Stimulated activated naive CD8-positive, alpha-beta T cell treated with anti-CD3 and anti-CD28 coated beads, Interleukin-15, Interleukin-2, amounts not matched to agents 100 U/mL and 50 U/mL, for 24 hours (primary cell): ENCODE measurements at places on chromosomes 16 and 17.

DNA sequence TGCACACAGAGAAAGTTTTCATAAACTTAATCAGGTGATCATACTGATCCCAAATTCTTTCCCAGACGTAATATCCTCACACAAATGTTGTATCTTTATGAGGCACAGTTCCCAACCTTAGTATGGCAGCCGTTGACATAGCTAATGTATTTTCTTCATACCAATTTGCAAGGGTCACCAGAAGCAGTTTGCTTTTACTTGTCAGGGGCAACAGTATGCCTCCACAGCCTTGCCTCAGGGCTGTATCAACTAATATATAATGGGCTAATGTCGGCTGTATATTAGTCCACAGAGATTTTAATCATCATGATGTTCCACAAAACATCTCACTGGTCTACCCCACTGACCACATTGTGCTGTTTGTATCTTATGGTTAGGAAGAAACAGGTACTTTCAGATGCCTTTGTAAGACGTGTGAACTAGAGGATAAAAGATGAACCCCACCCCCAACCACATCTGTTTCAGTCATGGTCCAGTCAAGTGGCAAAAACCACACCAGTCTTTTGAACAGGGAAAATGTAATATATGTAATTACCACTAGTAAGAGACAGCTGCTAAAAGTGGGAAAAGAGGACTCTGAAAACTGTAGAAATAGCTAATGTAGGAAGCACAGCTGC is 55.2 kb downstream of the GAN start:
- no peak for DNase-seq

DNA sequence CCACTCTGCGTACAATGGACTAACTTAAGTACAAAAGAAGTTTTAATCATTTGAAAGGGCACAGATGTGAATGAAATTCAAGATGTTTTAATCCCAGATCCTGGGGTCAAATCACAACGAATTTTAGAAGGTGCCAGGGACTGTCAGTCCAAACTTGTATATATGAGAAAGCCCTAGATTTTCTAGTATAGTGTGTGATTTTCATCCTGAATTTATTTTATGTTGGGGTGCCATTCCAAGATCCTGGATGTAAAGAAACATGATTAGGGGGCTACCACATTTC is 64.3 kb downstream of the TUBD1 start:
- DNase-seq: no peak

GRCh38 chr17:6502871-6503509 is 53.4 kb downstream of the PITPNM3 start:
- no peak for DNase-seq

- DNase-seq: no peak
Measured at GRCh38 chr17:61284174-61284573, 115.5 kb upstream of the TBX2 start.

DNA sequence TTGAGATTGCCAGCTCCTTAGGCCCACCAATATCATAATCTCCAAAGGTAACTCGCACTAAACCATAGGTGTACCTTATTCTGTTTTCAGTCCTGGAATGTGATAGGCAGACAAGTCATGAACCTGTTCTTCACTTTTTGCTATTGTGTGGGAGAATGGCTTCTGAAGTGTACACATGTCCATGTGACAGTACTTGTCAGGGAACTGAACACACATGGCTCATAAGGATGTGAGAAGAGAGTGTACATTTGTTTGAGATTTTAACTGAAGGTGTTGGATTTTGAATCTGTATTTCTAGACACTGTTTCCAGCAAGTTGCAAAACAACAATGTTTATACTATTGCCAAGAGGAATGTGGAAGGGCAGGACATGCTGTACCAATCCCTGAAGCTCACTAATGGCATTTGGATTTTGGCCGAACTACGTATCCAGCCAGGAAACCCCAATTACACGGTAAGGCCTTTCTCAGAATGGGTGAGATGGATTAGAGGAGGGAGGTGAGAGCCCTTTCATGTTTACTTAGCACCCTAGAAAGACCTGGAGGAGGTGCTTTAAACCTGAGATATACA is 14.5 kb upstream of the RASL10B start:
- no peak for DNase-seq
